ENCODE measurements at places on chromosomes 4 and X.
A peak's percentile ranks its signal among the peaks of the same experiment; 100 is the strongest.

DNA sequence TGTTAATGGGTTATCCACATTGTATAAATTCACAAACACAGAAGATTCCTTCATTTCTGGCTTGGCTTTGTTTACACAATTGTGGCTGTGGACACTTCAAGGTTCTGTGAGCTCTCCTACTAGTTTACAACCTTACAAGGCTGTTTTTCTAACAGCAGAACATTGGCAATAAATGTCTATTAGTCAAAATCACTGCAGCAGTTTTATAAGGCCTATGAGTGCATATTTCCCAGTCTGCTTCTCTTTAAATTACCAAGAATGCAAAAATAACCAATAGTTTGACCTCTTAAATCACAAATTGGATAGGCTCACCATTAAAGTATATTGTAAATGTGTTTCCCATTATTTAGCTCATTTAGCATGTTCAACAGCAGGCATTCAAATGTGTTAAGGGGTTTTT, 239.2 kb downstream of the DKK2 start:
- no peak for DNase-seq

DNA sequence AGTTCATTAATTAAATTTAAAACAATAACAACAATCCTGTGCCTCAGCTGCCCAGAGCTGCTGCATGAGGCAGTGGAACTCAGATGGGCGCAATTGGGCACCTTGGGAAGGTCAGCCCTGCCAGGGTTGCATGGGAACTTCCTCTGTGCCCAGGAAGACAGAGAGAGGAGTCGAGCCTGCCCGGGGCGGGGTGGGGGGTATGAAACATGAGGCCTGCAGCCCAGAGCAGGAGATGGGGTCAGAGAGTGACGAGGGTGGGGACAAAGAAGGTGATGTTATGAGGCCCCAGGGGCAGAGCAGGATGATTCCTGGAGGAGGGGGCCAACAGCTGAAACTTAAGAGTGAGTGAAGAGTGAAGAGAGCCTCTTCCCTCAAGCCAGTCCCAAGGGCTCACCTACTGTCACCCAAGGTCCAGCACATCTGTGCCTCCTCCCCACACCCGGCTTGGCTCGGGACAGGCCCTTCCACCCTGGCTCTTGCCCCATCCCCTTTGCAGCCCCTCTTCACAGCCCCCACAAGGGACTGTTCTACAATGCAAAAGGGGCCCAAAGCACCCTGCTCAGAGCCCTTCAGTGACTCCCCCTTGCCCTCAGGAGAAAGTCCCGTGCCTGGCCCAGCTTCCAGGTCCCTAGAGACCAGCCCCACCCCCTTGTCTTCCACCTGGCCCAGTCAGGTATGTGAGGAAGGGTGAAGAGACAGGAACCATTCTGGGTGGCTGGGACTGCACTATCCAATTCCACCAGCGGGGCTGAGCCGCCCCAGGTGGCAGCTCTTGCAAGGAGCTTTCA, 31.4 kb downstream of the HMX1 start:
- peak; percentile 11 for DNase-seq

DNA sequence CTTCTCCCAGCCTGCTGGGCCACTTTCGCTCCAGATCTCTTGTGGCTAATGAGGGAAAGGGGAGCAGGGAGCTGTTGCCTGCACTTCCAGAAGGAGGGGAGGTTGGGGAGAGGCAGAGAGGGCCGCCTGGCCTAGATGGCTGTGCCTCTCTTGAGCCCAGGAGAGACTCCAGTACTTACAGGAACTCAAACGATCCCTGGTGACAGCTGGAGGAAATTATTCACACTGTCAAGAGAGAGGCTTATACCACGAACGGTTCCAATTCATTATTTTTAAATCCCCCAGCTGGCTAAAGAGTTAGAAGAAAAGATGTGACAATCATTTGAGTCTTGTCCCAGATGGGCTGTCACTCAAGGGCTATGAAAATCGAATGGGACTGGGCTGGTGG, 96.1 kb downstream of the PHKA2 start:
- no peak for DNase-seq

DNA sequence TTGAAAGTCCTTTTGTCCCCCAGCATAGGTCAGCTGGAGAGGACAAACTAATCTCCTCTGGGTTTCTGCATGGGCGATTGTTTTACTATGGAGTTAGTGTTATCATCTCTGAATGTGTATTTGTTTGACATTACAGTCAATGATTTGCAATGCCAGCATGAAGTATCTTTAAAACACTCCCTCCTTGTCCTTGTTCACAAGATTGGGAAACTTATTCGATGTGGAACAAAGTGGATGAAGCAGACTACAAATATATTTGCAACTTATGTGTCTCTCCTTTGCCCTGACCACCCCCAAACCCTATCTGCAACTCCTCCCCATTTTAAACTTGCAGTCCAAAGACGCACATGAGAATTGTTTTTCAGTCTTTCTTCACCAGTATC, 1.5 kb upstream of the PITX2 start:
- no peak for DNase-seq

GRCh38 chr4:78309352-78309751, 242.2 kb upstream of the ANXA3 start:
- DNase-seq, result no peak

GRCh38 chrX:70527053-70527452, 82.4 kb downstream of the DLG3 start:
- DNase-seq, result no peak

DNA sequence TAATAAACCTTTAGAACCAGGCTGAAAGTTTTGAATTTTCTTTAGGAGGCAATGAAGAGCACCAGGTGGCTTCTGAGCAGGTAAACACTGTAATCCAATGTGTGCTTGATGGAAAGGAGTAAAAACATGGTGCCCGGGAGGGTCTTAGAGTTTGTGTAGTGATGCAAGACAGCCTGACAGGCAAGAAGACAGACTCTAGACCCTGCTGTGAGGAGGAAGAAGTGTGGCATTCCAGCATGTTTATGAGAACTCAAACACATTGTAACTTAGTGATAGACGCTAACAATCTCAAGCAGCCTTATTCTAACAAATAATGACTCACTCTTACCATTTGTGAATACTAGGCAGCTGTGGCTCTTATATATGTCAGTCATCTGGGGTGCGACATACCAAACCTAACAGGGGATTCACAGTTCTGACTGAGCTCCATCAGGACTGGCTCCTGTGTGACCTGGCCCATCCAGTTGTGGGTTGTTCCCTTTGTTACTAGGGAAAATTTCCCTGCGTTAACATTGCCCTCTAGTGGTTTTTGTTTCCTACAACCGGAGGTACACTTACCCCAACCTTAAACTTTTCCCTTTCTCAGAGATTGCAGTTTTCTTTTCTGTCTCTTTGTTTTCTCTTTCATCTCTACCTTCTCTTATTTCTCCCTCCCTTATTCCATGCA, 53.8 kb downstream of the VSIG4 start:
- DNase-seq, result peak; percentile 41

DNA sequence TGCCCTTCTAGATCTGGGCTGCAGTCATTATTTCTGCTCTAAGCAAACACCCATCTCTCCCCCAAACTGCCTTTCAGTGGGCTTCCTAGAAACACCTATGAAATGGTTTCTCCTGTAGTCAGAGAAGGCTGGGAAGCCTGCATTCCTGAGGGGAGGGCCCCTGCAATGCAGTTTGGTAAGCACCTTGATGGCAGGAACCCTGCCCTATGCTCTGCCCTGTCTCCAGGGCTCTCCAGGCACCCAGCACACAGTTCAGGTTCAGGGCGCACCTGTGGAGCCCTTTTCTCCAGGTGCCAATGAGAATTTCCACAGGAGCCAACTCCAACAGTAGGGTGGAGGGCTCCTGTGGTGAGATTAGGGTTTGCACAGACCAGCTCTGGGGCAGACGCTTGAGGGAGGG, 69.1 kb upstream of the FBXW7 start:
- no peak for DNase-seq

DNA sequence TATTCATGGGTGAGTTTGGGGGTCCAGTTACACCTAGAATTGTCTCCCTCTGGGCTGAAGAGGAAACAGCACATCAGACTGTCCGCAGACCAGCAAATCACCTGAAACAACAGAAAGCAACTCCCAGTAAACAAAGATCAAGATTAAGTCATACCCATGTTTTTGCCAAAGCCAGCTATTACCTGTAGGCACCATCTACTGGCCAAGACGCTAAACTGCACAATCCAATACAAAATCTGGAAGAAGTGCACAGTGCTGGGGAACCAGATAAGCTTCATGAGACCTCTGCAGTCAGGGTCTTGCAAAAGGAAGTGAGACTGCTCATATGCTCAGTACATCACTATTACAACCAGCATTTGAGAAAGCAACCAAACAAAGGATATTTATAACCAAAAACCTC, 157.5 kb upstream of the ITM2A start:
- no peak for DNase-seq

GRCh38 chrX:71210816-71211215, 12.2 kb upstream of the GJB1 start:
- DNase-seq, result no peak

Data from activated naive CD4-positive, alpha-beta T cell treated with anti-CD3 and anti-CD28 coated beads, Interleukin-2, amount 10 ng/mL, durations not matched to agents 7 days and 5 days (primary cell).